Glomerular endothelial cell (primary cell): ENCODE measurements at places on chromosomes 5 and 9. TPM values are rescaled to one million over a fixed set of nuclear protein-coding genes. Genes with fewer than 3 reads are reported as not detected.

HOMER1 gene
- total RNA-seq: 2.7 and 4.7 TPM in 2 replicates

CXCL14 gene
- total RNA-seq: not detected in 2 replicates

- DNase-seq: no peak
These were observed 559.7 kb downstream of the ACTL7B start for GRCh38 chr9:108296056-108296455.

- no peak for DNase-seq
These were observed 166.9 kb upstream of the MPDZ start for GRCh38 chr9:13446286-13446937.
